Stimulated activated CD8-positive, alpha-beta memory T cell treated with anti-CD3 and anti-CD28 coated beads, Interleukin-7, amount 100 ng/mL, for 1 hour (primary cell): ENCODE measurements at places on chromosomes 1 and 21.

DNA sequence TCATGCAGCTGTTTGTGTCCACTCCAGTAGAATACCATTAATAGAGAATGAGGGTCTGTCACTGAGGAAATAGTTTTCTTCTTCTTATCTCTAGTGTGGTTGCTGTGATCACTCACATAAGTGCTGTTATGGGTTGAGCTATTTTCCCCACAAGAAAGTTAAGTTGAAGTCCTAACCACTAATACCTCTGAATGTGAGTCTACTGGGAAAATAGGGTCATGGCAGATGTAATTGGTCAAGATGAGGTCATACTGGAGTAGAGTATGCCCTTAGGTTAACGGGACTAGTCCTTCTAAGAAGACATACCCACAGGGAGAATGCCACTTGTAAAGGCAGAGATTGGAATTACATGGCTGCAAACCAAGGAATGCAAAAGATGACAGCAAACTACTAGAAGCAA lies 70.5 kb upstream of the COL24A1 start:
- DNase-seq: no peak

GRCh38 chr1:67675800-67676199 lies 9.2 kb upstream of the GADD45A start:
- DNase-seq: no peak

DNA sequence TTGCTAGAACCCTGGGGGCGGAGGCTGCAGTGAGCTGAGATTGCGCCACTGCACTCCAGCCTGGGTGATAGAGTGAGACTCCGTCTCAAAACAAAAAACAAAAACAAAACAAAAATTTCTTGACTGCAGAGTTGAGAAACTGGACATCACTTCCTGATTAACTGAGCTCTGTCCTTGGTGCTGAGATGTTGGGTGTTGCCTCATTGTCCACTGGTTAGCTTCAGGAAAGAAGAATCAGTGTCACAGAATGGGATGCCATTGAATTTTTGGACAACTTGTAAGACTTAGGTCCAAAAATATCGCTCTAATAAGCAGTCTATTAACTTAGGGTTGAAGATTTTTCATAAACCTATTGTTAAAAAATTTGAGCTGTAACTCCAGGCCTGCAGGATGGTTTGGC lies 23.8 kb upstream of the KCNA10 start:
- no peak for DNase-seq

DNA sequence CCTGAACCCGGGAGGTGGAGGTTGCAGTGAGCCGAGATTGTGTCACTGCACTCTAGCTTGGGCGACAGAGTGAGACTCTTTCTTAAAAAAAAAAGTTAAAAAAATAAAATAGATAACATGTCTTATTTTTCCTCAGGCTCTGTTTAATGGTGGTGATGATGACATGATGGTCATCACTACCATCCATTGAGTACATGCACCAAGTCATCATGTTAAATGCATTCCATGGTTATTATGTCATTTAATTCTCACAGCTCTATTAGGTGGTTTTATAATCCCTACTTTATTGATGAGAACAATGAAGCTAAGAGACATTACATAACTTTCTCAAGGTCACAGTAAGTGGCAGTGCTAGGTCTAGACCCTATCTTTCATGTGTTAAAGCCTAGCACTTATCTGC lies 34.4 kb upstream of the MAB21L3 start:
- DNase-seq: no peak
